NCI-H1048 (cell line): ENCODE measurements at places on chromosomes 4 and X.

GRCh38 chr4:101187841-101188240 lies 159.5 kb downstream of the PPP3CA start:
- no peak for DNase-seq

GRCh38 chr4:183411291-183411861 lies 33.1 kb upstream of the CDKN2AIP start:
- peak; percentile 15 for DNase-seq

GRCh38 chrX:148020329-148020728 lies 39.2 kb downstream of the FMR1NB start:
- DNase-seq = no peak

DNA sequence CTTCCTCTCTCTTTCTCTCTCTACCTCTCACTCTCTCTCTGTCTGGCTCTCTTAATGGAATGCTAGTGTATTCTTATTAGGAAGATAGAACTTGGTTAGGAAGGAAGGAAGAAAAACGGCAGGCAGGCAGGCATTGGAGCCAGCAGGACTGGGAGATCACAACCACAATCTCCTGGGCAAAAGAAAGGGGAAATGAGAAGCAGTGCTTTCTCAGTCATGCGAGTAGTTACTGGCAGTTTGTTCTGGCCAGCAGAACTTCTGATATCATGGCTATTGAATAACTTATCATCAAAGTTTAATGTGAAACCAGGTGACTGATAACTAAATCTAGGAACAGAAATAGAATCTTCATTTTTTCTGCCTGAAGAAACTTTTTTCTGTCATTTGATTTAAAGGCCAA lies 60.9 kb upstream of the PAGE1 start:
- no peak for DNase-seq

- DNase-seq = no peak
Observed at GRCh38 chrX:141701072-141701471, 2.5 kb upstream of the SPANXD start.

DNA sequence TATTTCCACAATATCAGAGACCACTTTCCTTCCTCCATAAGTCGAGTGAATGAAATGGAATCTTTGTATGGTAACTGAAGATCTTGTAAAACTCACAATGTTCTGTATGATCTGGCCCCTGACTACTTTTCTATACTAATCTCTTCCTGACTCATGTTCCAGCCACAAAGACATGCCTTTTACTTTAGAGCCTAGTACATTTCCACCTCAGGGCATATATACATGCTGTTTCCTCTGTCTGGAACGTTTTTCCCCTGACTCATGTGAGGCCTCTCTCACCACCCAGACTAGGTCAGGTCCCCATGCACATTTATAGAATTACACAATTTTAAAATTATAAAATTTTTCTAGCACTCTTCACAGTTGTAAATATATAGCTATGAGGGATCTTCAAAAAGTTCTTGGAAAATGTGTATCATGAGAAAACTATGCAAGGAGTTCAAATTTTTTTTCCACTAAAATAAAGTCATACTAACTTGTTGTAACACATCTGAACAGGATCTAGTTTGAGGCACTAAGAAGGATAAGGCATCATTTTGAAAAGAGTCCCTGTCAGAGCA lies 208.8 kb downstream of the SH2D1A start:
- no peak for DNase-seq

DNA sequence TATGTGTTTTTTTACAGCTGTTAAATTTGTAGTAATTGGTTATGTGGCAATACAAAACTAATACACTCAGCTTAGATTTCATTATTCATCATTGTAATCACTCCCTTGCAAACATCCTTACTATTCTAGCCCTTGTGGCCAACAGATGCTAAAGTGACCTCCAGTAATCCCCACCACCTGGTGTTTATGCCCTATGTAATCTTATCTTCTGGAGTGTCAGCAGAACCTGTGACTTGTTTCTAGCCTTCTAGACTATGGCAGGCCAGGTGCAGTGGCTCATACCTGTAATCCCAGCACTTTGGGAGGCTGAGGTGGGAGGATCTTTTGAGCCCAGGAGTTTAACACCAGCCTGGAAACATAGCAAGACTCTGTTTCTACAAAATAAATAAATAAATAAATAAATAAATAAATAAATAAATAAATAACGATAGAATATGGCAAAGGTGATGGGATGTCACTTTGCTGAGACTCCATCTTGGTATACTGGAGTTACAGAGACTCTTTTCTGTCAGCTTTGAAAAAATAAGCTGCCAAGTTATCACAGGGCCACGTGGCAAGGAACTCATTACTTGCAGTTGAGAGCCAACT lies 12.3 kb upstream of the TSR2 start:
- DNase-seq = no peak

DNA sequence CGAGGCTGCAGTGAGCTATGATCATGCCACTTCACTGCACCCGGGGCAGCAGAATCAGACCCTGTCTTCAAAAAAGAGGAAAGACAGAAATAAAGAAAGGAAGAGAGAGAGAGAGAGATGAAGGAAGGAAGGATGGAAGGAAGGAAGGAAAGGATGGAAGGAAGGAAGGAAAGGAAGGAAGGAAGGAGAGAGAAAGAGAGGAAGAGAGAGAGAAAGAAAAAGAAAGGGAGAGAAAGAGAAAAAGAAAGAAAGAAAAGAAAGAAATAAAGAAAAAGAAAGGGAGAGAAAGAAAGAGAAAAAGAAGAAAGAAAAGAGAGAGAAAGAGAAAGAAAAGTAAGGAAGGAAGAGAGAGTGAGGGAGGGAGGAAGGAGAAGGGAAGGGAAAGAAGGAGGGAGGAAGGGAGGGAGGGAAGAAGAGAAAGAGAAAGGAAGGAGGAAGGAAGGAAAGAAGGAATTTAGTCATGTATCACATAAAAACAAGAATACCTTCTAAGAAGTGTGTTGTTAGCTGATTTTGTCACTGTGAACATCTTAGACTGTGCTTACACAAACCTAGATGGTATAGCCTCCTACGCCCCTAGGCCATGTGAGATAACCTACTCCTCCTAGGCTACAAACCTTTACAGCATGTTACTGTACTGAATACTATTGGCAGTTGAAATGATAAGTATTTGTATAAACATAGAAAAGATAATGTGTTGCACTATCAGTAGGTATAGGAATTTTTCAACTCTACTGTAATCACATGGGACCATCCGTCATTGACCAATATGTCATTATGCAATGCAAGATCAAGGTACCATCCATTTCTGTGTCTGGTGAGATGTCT lies 17.4 kb upstream of the AFF1 start:
- no peak for DNase-seq

DNA sequence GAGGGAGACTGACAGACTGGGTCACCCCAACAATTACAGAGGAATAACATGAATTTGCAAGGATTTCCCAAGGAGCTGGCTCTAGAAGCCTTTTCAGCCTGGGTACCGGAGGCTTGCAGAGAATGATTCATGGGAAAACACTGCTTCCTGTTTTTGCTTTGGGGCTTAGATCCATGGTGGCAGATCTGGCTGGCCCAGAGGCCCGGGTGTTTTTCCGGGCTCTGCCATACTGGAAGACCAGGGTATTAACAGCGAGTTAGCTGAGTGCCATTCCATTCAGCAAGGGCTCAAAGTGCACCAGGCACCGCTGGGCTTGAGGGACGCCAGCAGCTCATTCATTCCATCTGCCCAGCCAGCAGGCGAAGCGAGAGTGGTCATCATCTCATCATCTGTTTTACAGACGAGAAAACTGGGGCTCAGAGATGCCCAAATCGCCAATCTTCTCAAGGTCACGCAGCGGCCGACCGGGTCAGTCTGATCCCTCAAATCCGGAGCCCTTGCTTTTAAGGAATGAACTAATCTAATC lies 1.3 kb downstream of the WDR1 start:
- no peak for DNase-seq

DNA sequence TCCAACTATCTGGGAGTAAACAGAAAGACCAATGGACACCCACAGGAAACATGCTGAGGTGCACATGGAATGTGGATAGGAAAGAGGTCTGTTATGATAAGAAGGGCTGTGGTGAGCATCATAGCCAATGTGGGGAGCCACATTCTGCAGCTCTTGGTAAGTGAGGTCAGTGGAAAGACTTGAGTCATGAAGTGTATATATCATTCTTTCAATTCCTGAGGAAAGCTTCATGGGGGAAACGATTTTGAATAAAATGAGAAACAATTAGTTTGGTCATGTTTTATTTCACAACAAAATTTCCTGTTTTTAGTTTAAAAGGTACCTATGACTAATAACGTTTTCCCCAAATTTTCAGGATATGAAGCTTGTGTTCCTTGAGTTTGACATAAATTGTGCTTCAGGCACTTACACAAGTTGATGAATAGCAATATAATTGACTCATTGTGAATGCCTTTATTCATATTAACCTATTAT lies 41.4 kb upstream of the RASSF6 start:
- DNase-seq = no peak

GRCh38 chr4:65139998-65140397 lies 530.3 kb downstream of the EPHA5 start:
- no peak for DNase-seq

GRCh38 chr4:61445374-61446063 lies 245.4 kb downstream of the ADGRL3 start:
- no peak for DNase-seq

DNA sequence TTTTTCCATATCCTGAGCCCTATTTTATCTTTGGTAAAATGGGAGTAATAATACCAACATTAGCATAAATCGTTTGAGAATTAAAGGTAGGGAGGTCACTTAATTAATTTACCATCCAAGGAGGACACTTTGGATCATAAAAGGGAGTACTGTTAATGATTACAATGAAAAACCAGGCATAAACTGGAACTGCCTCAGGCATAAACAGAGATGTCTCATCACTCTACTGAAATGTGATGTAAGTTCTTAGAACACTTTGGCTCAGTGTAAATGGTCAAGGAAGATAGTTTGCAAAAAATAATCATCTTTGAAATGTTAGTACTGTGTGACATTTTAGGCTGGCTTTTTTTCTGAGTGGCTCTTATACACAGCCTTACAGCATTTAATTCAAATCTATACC lies 268.7 kb downstream of the SLC39A8 start:
- no peak for DNase-seq

- no peak for DNase-seq
Observed at GRCh38 chr4:61533140-61533539, 333.0 kb downstream of the ADGRL3 start.

- DNase-seq = no peak
Observed at GRCh38 chrX:18620349-18620748, 51.6 kb downstream of the RS1 start.

DNA sequence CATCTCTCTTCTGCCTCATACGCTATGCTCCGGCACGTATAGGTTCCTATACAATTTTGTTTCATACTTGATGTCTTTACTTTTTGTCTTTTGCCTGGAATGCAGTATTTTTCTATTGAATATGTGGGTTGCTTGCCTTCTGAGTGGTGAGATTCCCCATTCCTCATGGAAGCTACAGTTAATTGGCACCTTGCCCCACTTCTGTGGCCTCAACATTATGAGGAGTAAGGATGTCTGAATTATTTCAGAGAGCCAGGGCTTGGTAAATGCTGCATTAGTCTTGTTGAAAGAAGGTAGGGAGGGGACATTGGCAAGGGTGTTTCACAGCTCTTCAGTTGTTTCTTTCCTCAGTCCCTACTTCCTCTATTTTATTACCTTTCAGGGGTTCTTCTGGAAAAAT lies 23.0 kb downstream of the CDKL5 start:
- DNase-seq = no peak

GRCh38 chrX:107738272-107738671 lies 37.3 kb downstream of the TSC22D3 start:
- DNase-seq = no peak

- DNase-seq = no peak
Observed at GRCh38 chr4:13543839-13544605, at the start of gene NKX3-2. Gene NKX3-2, minus strand, starts transcription at chr4:13544508. Its CDS starts 94 bp downstream, at chr4:13544414.

- no peak for DNase-seq
Observed at GRCh38 chr4:113162089-113162488, 112.6 kb downstream of the ANK2 start.

GRCh38 chr4:31189938-31190337 lies 469.8 kb downstream of the PCDH7 start:
- no peak for DNase-seq

DNA sequence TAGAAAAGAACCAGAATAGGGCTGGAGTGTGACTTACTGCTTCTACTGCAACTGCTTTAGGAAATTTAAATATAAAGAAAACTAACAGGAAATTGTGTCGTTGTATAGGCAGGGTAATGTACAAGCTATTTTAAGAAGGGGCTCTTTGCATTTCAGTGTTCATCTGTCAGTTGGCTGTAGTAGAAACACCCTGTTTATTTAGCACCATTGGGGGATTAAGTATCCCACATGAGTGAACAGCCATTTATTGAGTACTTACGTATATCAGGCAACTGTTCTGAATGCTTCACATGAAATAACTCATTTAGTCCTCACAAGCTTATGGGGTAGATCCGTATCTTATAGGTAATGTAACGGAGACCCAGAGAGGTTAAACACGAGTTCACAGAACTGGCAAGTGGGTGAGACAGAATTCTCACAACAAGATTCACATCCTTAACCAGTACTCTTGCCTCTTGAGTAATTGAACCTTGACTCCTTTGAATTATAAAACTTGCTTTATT lies 23.9 kb downstream of the STIM2 start:
- DNase-seq = no peak

DNA sequence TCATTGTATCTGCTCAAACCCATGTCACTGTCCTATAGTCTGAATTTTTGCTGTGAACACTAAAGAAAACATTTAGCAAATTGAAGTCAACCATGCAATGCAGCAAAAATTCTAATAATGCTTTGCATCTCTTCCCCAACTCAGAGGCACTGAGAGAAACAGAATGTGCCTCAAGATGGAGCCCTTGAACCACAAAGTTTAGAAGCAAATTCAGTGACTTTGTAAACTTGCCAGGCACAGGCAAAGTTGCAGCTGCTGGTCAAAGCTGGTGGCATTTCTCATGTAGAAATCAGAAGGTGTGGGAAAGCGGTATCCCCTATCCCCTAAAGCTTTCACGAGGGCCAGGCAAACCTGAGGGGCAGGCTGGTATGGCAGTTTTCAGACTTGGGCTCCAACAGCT lies 121.7 kb upstream of the DIPK2B start:
- DNase-seq = no peak

DNA sequence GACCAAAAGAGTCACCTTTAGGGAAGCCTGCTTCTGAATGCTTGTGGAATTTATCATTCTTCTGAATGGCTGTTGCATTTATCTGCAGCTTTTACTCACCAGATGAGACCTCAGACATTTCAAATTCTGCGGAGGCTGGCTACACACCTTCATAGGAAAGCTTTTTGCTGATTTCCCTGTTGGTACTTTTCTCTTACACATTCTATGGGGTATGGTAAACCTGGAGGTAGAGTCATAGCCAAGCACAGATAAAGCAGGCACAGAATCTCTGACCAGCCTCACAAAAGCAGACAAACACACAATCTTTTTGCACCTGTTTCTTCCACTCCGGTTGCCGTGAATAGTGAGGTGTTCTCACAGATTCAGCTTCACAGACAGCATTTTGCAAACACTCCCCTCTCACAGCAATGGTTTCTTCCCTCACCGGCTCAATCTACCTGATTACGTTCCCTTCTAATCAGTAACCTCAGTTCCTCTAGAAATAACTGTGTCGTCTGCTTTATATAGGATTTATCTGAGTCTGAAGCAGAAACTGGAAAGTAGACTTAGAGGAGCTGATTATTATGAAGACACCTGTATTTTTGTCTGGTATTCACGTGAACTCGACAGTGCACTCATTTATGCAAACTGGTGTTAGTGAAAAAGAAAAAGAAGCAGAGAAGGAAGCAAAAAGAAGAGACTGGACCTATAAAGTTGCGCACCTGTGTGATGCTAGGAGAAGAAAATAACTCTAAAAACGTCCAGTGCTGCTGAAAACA lies 83.1 kb downstream of the DMD start:
- DNase-seq = no peak
